GM04504 (cell line): ENCODE measurements at places on chromosomes 3 and 15.

DNA sequence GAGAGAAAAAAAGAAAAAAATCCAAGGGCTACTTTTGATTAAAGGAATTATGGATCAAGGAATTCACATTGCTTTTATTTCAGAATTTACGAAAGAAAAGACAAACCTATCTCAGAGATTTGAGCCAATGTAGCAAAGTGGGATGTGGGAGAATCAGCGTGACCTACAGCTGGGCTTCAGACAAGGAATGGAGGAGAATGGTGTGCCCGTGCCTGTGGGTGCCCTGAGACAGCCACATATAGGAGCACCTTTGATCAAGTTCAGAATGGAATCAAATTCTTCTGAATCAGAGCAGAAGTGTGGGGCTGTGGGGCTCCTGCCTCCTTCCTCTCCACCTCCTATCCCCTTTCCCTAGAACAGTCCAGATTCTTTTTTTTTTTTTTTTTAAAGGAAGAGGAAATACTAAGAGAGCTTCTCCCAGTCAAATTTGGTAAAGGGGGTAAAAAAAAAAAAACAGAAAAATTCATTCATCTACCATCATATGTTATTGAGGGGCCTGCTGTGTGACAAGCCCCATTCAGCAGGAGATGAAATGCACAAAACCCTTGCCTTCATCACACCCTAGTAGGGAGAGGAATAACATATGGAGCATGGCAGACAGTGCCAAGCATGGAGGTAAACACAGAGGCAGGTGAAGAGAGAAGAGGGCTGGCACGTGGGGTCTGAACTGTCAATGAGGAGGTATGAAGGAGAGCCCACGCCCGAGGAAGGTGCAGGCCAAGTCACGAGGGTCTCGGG is 25.0 kb upstream of the MUSTN1 start:
- no peak for DNase-seq

GRCh38 chr15:87118435-87118834 is 1038.8 kb downstream of the AGBL1 start:
- DNase-seq, result no peak

- peak; percentile 81 for DNase-seq
These were observed 1.7 kb upstream of the SLC2A2 start for GRCh38 chr3:171028025-171028778.

- DNase-seq, result no peak
These were observed 66.6 kb downstream of the KCNMB2 start for GRCh38 chr3:178602856-178603255.

GRCh38 chr3:3705090-3705775 is 94.0 kb upstream of the LRRN1 start:
- no peak for DNase-seq

- DNase-seq, result peak; percentile 38
These were observed 1264.3 kb upstream of the ALCAM start for GRCh38 chr3:104102386-104102785.

DNA sequence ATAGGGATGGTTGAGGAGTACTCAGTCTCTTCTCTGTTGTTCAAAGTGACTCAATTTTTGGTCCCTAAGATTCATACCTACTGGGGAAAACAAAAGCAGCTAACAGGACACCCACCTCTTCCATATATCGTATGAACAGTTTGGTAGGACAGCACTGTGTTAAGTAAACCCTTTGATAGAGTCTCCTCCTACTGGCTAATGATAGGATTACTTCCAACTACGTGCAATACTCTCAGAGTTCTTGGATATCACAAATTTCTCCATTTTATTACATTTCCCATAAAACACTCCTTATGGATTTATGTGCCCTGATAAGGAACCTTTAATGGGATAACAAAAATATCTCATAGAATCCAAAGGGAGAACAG is 200.2 kb upstream of the GOLGA6L4 start:
- no peak for DNase-seq

GRCh38 chr3:131107637-131108433 is 81.2 kb downstream of the NEK11 start:
- DNase-seq, result no peak

DNA sequence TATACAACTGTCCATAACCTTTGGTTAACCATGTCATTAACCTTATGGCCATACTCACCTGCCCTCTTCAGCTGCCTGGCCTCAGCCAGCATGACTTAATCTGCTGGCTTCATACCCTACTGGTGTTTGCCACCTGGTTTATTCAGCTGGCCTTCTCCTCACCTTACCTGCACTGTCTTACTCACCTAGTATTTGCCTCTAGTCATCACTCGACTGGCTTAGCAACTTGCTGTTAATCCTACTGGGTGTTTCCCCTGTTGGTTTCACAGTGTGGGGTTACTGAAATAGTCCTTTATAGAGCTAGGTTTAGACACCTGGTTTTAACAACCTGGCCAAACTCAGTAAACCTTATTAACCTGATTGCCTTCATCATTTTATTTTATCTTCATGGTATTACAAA is 96.4 kb downstream of the IL12A start:
- DNase-seq, result no peak

DNA sequence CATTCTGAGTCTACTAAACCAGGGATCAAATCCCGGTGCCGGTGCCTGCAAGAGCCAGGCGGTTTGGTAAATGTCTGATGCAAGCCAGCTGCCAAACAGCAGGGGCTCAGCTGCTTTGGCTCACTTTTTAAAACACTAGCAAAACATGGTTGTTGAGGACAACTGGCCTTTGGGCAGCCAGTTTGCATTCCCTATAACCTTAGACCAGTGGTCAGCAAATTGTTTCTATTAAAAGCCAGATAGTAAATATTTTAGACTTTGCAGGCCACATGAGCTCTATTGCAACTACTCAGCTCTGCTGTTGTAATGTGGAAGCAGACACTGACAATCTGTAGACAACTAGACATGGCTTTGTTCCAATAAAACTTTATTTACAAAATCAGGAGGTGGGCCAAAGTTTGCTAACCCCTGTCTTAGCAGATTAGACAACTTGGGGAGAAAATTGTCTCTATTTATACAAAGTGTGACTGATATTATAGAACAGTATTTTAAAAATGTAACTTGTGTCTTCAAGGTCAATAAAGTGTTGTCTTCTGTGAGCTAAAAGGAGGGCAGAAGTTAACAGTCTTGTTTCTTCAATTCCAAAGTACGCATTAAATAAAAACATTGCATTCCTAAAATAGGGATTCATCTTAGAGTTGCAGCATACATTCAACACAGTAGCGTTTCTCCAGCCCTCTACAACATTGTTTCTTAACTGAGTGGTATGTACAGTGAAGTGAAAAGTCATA is 67.6 kb downstream of the SSUH2 start:
- DNase-seq, result no peak
